SK-MEL-5 (cell line): ENCODE measurements at places on chromosomes 2 and 18. TPM values are rescaled to one million over a fixed set of nuclear protein-coding genes. Genes with fewer than 3 reads are reported as not detected.

DNA sequence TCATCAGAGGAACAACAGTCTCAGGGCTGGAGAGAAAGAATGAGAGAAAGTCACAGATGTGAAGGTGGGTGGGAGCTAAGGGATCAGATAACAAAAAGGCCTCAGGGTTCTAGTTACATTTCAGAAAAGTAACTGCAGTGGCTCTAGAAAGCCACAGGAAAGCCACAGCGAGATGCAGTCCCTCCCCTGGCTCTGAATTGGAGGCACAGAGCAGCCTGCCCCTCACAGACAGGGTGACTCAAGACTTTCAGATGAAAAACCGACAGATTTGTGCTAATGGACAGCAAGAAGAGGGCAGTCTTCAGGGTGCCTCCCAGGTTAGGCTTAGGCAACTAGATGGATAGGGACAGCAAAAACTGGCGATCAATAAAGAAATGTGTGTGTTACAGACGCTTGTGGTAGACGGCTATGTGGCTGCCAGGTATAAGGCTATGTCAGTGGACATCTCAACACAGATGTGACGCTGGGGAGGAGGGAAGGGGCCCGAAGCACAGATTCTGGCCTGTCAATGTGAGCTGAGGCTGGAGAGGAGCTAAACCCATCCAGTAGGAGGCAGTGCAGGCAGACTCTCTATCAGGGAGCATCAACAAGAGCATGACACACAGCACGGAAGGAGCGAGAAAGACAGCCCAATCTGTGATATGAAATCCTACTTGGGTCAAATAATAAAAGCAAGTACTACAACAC, 26.2 kb downstream of the UNC50 start:
- peak; percentile 70 for DNase-seq

GRCh38 chr2:19251554-19251953, 106.9 kb downstream of the OSR1 start:
- DNase-seq = no peak

- no peak for DNase-seq
Measured at GRCh38 chr2:232085164-232085563, 123.7 kb downstream of the DIS3L2 start.

DNA sequence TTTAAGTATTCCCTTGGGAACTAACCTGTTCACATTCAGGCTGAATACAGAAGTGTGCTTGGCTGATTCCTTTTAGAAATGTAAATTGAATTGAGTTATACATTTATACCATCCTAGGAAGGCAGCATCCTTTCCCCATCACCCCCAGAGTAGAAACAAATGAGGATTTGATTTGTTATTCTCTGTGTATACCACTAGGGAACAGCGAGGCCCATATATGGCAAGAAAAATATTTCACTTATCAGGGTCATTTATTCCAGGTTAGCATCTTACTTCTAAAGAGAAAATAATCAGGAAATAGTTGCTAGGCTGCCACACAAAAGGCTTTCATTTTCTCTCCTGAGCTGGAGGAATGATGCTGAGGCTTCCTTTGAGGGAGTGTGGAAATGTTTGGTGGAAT, 516.9 kb downstream of the PIK3C3 start:
- no peak for DNase-seq

DNA sequence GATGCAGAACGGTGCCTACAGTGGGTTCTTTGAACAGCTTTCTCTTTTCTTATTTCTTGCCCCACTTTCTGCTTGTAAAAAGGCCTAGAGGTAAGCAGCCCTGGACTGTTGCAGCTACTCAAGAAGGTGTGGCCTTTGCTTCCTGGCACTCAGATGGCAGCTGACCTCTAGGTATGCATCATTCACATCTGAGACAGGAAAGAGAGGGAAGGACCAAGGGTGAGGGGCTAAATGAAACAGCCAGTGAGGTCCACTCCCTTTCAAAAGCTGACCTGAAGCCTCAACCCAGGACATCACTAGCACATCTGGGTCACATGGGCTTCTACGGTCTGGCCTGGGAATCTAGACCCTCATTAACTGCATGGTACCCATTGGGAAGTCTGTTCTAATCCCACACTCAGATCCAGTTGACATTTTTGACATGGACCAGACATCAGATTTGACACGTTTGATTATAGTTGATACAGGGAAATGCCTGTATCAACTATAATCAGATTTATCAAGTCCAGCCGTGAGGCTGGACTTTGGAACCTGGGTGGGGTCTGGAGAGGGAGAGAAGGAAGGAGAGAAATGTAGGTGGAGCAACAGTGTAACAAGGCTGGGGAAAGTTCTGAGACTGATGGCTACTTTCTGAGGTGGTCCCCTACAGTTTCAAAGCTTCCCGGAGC, 60.2 kb downstream of the E2F6 start:
- DNase-seq = no peak

GRCh38 chr2:10140841-10141610, 18.5 kb downstream of the RRM2 start:
- DNase-seq = no peak

GRCh38 chr2:101200676-101201075, 49.5 kb upstream of the TBC1D8 start:
- DNase-seq = no peak

- DNase-seq = no peak
Measured at GRCh38 chr18:48418539-48419276, 9.5 kb upstream of the ZBTB7C start.

DNA sequence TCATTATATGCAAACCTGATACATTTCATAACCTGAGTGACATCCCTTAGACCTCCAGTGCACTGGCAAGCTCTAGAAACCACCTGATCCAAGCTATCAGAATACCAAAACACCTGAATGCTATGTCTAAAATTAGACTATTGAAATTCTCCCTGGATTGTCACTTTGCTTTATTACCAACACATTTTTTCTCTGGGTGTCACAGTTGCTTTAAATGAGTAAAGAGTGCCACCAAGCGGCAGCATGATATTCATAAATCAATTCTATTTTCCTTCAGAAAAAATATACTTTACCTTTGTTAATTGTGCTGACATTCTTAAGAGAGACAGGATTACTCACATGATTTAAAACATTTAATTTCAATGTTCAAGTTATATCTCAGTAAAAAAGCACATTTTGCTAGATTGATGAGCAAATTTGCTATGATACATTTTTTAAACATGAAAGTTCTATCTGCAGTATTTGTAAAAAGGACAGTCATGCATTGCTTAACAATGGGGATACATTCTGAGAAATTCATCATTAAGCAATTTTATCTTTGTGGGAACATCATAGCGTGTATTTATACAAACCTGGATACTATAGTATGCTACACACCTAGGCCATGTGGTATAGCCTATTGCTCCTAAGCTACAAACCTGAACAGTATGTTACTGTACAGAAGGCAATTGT, 338.4 kb upstream of the SLC39A10 start:
- DNase-seq = peak; percentile 58

- peak; percentile 14 for DNase-seq
Measured at GRCh38 chr18:62772860-62773584, 57.7 kb downstream of the PHLPP1 start.

GRCh38 chr2:42076357-42077225, 28.8 kb downstream of the PKDCC start:
- DNase-seq = no peak

DNA sequence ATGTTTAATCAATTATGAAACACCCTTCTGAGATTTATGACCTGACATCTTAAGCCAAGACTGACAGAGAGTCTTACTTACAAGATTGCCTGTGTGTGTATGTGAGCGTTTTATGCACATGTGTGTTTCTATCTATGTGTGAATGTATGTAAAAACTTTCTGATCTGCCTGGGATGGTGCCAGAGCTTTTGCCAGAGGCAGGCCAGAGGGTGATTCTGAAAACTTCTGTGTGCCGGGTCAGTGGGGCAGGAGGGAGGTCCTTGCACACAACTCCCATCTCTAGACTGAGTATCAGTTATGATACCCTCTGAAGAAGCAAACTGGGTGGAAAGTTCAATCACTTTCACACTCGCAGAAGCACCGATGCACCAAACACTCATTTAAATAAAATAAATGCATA, 335.0 kb upstream of the NT5C1B start:
- no peak for DNase-seq

GRCh38 chr2:34005901-34006300, 406.8 kb upstream of the FAM98A start:
- DNase-seq = no peak

- no peak for DNase-seq
Measured at GRCh38 chr18:9775178-9775577, 67.1 kb downstream of the RAB31 start.

GRCh38 chr2:86068136-86068588, 37.5 kb downstream of the POLR1A start:
- DNase-seq = peak; percentile 80

DNA sequence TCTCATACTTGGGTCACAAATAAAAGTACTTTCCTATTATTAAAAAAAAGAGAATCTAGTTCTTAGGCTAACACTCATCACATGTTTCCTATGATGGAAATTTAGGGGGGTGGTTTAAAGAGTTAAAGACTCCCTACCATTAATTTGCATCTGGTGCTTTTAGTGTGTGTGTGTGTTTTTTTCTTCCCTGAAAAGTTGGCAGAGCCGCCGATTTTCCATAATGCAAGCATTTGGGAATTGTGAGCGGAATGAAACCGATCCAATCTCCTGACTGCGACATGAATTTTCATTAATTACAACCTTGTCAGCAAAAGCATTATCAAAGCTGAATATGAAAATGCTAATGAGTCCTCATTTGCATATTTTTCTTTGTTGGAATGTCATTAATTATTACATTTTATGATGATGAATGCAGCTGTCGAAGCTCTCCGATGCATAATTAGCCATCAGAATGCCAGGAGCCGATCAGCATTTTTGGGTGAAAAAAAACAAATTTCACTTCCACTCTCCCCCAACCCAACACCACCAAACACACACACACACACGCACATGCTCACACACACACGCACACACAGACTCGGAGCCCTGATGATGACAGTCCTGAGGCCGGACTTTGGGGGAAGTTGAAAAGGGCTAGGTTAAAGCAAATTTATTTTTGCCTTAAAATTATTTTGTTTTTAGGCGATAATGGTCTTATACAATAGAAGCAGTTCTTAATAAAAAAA, 165.4 kb downstream of the TCF4 start:
- DNase-seq = no peak

GRCh38 chr2:200430017-200430416, 79.9 kb downstream of the KCTD18 start:
- DNase-seq = no peak

GRCh38 chr2:46554397-46554796, 75.0 kb downstream of the TMEM247 start:
- peak; percentile 66 for DNase-seq

DNA sequence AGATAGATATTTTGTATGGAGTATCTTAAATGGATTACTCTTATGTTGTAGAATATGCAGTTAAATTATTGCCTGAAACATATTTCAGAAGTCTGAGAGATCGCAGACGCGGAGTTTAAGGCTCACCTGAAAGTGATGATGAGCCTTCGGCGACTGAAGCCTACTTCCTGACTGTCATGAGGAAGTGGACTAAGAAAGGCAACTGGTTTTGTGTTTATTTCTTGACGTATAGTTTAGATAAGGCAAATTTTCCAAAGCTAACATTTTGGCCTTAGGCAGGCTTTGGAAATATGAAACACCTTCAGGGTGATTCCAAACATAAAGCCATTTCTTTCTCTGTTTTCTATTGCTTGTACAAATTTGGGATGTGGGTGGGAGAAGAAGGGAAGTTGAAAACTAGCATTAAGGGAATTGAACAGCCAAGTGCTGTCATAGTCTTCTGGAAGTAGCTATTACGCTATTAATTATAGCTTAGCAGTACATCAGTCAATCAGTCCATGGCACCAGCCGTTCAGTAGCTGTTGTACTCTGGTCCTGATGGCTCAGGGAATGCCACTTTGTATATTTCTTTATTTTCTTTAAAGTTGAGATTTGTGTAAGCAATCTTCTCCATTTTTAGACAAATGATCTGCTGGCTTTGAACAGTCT, 1.5 kb downstream of the GRHL1 start:
- no peak for DNase-seq

DNA sequence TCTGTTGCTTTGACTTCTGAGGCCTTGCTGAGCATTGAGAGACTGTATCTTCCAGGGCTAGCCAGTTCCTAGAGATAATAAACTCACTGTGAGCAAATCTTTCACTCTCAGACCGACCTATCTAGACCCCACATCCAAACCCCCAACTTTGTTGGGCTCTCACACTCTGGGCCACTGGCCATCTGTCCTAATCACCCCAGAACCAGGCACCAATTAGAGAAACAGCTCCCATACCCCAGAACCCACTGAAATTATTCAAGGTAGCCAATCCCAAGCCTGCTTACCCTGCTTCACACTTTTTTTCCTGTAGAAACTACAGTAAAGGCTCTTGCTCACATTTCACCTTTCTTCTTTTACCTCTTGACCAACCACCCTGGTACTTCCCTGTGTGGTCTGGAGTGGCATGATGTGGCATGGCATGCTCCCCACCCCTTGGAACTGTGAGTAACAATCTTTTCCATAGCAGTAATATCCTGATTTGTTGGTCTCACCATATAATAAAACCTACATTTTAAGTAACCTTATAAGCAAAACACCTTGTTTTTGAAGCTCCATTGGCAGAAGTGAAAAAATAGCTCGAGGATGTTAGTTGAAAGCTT, 55.2 kb downstream of the ANKRD12 start:
- DNase-seq = no peak

DNA sequence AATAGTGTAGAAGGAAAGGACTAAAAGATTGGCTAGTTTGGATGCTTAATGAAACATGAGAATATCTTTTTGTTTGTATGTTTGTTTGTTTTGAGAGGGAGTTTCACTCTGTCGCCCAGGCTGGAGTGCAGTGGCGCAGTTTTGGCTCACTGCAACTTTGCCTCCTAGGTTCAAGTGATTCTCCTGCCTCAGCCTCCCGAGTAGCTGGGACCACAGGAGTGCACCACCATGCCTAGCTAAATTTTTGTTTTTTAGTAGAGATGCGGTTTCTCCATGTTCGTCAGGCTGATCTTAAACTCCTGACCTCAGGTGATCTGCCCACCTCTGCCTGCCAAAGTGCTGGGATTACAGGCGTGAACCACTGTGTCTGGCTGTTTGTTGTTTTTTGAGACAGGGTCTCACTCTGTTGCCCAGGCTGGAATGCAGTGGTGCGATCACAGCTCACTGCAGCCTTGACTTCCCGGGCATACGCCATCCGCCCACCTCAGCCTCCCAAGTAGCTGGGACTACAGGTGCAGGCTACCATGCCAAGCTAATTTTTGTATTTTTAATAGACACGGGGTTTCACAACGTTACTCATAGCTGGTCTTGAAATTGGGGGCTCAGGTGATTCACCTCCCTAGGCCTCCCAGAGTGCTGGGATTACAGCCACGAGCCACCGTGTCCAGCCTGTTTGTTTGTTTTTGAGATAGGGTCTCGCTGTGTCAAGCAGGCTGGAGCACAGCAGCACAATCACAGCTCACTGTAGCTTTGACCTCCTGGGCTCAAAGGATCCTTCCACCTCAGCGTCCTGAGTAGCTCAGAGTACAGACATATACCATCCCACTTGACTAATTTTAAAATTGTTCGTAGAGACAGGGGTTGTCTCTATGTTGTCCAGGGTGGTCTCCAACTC, 209.2 kb downstream of the MYCN start:
- DNase-seq = no peak

The SH2D6 gene
- 0.40 and 0.66 TPM in 2 replicates for total RNA-seq

The C18orf54 gene
- 1.6 and 3.4 TPM in 2 replicates for total RNA-seq

The APCDD1 gene
- not detected in 2 replicates for total RNA-seq

The CAPN13 gene
- not detected in 2 replicates for total RNA-seq

The MTLN gene
- 52.1 and 62.8 TPM in 2 replicates for total RNA-seq

The FSHR gene
- not detected in 2 replicates for total RNA-seq

The CCBE1 gene
- total RNA-seq = 0.29 TPM in 2 replicates

The ITGA4 gene
- 3.1 and 3.7 TPM in 2 replicates for total RNA-seq
